ENCODE measurements at places on chromosomes 6 and 20.

GRCh38 chr20:41617059-41617901, 897 bp downstream of the CHD6 start:
- ATAC-seq = no peak

DNA sequence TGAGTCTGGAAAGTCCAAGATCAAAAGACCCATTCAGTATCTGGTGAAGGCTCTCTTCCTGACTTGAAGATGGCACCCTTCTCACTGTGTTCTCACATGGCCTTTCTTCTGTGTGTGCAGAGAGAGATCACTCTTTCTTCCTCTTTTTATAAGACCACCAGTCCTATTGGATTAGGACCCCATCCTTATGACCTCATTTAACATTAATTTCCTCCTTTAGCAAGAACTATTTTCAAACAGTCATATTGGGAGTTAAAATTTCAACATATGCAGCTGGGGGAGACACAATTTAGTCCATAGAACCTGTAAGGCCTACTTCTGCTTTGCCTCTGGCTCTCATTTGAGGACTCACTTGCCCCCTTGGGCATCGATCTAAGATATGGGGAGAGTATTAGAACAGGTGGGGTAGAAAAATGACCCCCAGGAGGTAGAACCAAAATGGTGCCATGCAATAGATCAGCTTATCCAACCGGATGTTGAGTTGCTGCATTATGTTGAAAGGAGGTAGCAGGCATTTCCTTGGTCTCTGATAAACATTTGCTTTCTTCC, 78.4 kb upstream of the ATXN1 start:
- ATAC-seq = no peak

DNA sequence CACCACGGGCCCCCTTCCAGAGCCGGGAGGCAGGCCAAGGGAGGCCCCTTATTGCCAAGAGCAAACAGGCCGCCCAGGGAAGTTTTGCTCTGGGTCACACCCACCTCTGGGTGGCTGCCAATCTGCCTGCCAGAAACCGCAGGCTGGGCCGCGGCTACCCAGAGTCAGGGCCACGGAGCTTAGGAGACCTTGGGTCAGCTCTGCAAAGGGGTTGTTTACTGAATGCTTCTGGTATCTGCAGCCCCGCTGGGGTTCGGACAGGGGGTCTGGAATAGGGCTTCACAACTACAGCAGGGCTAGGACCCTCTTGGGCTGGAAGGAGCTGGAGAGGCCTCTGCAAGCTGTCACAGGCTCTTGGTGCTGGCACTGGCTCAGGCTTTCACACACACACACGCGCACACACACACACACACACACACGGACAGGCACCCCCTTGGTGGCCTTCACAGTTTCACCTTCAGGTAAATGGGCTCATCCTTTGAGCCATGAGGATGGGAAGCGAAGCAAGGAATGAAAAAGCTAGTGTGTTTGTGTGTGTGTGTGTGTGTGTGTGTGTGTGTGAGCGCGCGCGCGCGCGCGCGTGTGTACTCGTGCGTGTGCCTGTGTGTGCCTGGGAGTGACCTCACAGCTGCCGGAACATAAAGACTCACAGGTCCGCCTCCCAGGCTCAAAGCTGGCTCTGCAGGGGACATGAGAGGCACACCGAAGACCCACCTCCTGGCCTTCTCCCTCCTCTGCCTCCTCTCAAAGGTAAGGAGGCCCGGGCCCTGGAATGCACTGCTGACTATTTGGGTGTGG, at the start of gene CCN5:
TSS of gene CCN5 (plus strand) at position 669 of the 798 bp plus-strand sequence. CDS start at position 691, 22 bp downstream.
- no peak for ATAC-seq

- no peak for ATAC-seq
These were observed 198.3 kb downstream of the PLCB1 start for GRCh38 chr20:8330319-8330784.

DNA sequence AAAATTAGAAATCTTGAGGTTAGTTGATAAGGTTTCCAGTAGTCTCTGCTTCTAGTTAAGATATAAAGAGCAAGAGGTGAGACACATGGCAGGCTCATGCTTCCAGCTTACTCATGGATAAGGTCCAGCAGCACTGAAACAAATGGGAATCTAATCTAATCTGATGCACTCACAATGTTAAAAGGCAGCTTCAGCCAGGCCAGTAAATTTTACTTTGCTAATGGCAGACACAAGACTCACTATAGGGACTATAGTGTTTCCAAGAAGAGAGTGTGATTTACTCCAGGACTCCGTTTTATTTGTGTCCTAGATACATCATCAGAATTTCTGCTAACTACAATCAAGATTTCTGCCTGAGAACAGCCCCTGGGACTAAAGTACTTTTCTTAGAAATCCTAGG, 324.8 kb downstream of the SMOC2 start:
- no peak for ATAC-seq

DNA sequence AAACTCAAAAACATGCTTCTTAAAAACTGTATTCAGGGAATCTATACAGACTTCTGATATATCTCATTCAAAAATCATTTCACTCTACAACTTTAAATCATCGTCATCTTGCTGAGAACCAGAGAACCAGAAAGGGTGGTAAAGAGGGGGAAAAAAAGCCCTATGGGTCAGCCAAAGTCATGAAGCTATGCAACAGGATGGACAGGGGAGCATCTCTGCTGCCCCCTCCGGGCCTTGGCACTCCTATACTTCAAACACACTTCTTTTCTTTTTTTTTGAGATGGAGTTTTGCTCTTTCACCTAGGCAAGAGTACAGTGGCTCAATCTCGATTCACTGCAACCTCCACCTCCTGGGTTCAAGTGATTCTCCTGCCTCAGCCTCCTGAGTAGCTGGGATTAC, 73.5 kb upstream of the NFATC2 start:
- no peak for ATAC-seq

DNA sequence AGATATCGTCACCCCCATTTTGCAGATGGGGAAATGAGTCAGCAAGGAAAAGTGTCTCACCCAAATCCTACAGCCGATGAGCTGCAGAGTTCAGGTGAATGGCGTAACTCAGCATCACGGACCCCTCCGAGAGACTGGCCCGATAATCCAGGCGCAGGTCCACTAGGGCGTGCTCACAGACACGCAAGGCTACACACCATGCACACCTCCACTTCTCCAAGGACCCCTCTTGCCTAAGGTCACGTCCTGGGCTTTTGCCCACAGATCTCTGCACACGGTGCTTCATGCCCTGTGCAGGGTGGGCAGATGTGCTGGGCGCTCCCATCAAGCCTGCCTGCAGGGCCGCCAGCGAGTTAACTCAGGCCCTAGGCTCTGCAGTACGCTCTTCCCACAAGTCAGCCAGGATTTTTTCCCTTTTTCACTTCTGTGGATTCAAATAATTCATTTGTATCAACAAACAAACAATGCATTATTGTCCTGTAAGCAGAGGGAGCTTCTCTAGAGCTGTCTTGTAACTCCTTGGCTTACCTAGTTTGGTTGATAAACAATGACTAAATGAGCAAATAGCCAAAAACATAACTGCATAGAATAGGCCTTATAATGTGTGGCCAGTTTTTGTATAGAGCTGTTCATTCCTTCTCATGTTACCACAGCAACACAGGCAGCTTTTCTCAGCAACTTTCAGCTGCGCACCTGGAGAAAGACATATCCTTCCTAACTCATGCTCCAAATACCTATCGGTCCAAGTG, 139.1 kb downstream of the AGPAT4 start:
- no peak for ATAC-seq

GRCh38 chr6:36962874-36963273, 8.3 kb downstream of the PI16 start:
- ATAC-seq = peak; percentile 86

- no peak for ATAC-seq
These were observed 2.3 kb downstream of the SERPINB1 start for GRCh38 chr6:2839195-2839981.

- ATAC-seq = no peak
These were observed 232.4 kb downstream of the FOXA2 start for GRCh38 chr20:22352019-22352418.

DNA sequence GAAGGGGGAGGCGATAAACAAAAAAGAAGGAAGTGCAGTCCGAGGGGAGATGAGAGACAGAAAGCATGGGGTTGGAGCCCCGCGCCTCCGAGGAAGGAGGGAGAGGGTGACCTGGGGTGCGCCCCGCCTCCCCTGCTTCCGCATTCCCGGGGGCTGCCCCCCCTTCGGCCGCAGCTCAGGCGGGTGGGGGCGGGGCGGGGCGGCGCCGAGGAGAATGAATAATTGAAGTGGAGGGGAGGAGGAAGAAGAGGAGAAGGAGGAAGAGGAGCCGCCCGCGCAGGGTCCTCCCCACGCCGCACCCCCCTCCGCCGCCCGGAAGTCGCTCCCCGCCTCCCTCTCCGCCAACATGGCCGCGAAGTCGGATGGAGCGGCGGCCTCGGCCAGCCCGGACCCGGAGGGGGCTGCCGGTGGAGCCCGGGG, at the start of gene XKR7:
TSS of gene XKR7 (plus strand) at position 322 of the 420 bp plus-strand sequence. CDS start at position 347, 25 bp downstream.
- ATAC-seq = peak; percentile 7

DNA sequence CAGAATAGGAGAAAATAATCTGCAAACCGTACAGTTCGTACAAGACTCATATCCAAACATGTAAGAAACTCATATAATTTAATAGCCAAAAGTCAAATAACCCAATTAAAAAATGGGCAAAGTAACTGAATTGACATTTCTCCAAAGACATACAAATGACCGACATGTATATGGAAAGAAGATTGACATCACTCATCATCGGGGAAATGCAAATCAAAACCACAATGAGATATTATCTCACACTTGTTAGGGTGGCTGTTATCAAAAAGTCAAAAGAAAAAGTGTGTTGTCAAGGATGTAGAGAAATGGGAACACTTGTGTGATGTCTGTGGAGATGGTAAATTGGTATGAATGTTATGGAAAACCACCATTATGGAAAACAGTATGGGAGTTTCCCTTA, 70.5 kb upstream of the STXBP5 start:
- no peak for ATAC-seq

- no peak for ATAC-seq
These were observed 333.5 kb downstream of the RNGTT start for GRCh38 chr6:88629838-88630494.

DNA sequence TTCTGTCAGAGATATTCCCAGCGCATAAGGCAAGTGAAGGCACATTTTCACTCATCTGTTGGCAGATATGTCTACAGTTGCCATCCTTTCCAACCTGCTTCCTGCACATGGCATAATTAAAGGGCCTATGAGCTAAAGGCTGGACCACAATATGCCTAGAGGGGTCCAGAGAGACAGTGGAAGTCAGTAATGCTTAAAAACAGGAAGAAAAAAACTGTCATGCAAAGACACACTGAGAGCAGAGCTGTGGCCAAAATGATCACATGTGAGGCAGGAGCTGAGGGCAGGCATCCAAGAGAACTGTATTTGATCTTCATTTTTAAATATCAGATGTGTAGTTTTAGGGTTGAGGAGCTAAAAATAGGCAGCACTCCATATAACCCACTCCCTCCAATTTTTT, 125.0 kb upstream of the BACH2 start:
- no peak for ATAC-seq

- ATAC-seq = no peak
These were observed 116.1 kb downstream of the JAG1 start for GRCh38 chr20:10557685-10558084.

GRCh38 chr20:47318027-47318585, 38.4 kb downstream of the ZMYND8 start:
- ATAC-seq = no peak

DNA sequence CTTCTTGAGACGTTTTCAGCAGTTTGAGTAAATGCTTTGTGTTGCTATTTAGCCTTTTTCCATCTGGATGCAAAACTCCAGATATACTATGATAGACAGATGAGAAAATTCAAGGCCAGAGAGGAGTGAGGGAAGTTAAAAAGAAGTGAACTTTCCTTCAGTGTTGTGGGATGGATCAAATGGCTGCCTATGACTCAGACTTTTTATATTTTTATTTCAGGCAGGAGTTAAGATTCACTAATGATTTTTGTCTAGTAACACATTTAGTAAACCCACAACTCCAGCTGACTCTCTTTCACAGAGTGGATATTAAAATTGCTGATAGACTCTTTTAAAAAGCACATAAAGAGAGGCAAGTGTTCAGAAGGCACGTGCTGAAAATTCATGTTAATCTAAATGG, 23.2 kb upstream of the PTCHD4 start:
- ATAC-seq = no peak

DNA sequence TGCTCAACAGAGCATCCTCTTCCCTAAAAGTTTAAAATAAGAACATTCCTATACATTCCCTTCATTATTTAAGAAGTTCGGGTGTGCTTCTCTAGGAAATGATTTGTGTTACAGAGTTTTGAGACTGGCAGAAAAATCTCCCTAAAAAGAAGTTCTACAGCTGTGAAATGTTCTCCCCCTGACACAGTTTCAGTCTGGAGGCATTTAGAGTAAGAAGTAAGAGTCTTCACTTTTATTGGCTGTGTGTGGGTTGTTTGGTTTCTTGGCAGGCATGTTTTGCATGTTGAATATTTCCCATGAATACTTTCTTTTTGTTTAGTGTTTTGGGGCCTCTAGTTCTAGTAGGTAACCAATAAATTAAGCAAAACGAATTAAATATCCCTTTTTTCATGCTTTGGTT, 195.9 kb downstream of the TENT5A start:
- ATAC-seq = no peak

DNA sequence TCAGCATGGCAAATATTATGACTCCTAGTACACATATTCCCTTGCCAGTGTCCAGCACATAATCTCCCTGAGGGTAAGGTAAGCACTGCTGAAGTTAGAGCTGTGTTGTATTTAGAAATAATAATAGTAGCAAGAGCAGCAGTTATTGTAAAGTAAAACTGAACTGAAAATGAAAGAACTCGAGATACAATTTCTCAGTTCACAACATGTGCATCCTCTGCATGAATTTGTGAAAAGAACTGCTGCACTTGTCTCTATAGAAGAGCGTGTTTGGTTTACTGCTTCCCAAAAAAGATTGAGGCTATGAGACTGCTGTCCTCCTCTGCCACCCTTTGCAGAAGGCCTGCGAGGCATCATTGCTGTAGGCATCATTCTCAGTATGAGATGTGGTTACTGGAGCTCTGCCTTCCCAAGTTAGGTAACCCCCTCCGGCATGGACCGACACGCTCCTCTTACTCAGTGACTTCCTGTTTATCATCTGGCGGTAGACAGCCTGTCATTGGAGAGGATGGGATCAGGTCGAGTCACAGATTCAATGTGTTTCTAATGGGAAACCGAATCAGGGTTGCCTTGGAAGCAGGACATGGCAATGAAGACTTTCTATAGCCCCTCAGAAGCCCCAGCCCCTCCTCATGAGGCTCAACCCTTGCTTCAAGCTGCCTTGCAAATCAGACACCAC, 48.1 kb downstream of the SLC24A3 start:
- no peak for ATAC-seq

GRCh38 chr20:53555081-53555480, 38.6 kb downstream of the ZNF217 start:
- no peak for ATAC-seq

DNA sequence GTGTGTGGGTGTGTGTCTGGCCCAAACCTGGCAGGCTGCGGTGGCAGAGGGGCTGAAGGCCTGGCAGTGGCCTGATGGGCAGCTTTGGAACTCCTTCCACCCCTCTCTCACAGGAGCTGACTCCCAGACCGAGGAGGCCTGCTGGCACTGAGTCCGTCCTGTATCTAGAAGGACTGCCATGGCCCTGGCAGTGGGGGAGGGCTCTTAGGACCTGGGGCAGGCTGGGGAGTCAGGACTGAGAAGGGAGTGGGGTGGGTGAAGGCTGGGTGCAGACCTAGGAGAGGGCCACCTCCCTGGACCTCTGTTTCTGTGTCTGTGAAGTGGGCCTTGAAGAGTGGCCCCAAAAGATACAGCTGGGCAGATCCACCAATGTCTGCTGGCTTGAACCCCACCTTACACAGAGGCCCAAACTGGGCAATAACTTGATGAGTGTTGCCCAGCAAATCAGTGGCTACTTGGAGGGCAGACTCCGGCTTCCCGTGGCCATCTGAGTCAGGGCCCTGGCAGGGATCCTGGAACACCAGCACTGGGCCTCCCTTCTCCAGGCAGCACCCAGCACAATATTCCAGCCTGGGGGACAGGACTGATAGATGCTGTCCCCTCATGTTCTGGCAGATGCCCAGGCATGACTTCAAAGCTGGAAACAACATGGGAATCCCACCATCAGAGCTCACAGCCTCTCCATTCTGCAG, 46.7 kb upstream of the BLCAP start:
- ATAC-seq = no peak
